Kidney (tissue), 22 donors: ENCODE measurements at places on chromosomes 6 and 20. TPM values are rescaled to one million over a fixed set of nuclear protein-coding genes. Genes with fewer than 3 reads are reported as not detected.

ADGB gene
- not detected for total RNA-seq

SNAI1 gene
- total RNA-seq: 3.7 TPM

PHACTR1 gene
- 33.6 TPM for total RNA-seq

SALL4 gene
- total RNA-seq: 0.09 TPM

SYCP2 gene
- 3.0 TPM for total RNA-seq

DNA sequence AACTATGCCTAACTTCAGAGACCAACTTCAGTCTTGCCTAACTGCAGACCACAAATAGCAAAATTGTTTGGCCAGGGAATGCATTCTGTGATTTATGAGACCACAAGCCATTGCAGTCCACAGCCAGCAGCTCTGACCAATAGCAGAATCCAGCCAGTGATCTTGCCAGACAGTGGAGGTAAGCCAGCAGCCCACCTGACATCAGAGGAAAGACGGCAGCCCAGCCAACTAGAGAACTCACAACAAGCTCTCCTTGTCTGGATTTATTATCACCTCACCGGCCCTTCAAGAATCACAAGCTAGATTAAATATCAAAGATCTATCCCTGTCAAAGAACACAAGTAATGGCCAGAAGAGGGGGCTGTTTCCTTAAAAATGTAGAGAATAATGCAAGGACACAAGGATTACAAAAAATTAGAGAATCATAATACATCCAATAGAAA lies 66.5 kb upstream of the SLC35F1 start:
- no peak overlapping the region for H3K4me3 ChIP-seq
- DNase-seq: no peak
- H3K36me3 ChIP-seq: no peaks in the 10 kb centered on the region
- no peaks in the 10 kb centered on the region for H3K27me3 ChIP-seq
- no peak overlapping the region for H3K27ac ChIP-seq

- H3K4me1 ChIP-seq: no peaks in the 10 kb centered on the region
- no peaks in the 10 kb centered on the region for H3K36me3 ChIP-seq
- H3K27me3 ChIP-seq: no peaks in the 10 kb centered on the region
- no peak overlapping the region for H3K27ac ChIP-seq
Observed at GRCh38 chr20:57458400-57459160, 66.4 kb downstream of the CTCFL start.

- no peak overlapping the region for H3K27ac ChIP-seq
- no peak overlapping the region for H3K4me3 ChIP-seq
- H3K4me1 ChIP-seq: peaks cover 14% of the 10 kb centered on the region
- peak; percentile 40 for DNase-seq
- H3K36me3 ChIP-seq: no peaks in the 10 kb centered on the region
Observed at GRCh38 chr20:21101453-21101931, 4.7 kb downstream of the LINC00237 start.

GRCh38 chr6:137159912-137160311 lies 13.5 kb downstream of the IL22RA2 start:
- no peak overlapping the region for H3K4me3 ChIP-seq
- no peak overlapping the region for H3K27ac ChIP-seq
- no peak for DNase-seq
- H3K4me1 ChIP-seq: no peaks in the 10 kb centered on the region

GRCh38 chr20:47113362-47114109 lies 218.9 kb downstream of the EYA2 start:
- DNase-seq: no peak
- no peak overlapping the region for H3K4me3 ChIP-seq
- H3K36me3 ChIP-seq: no peaks in the 10 kb centered on the region
- no peak overlapping the region for H3K27ac ChIP-seq
- no peaks in the 10 kb centered on the region for H3K27me3 ChIP-seq
- H3K4me1 ChIP-seq: no peaks in the 10 kb centered on the region

DNA sequence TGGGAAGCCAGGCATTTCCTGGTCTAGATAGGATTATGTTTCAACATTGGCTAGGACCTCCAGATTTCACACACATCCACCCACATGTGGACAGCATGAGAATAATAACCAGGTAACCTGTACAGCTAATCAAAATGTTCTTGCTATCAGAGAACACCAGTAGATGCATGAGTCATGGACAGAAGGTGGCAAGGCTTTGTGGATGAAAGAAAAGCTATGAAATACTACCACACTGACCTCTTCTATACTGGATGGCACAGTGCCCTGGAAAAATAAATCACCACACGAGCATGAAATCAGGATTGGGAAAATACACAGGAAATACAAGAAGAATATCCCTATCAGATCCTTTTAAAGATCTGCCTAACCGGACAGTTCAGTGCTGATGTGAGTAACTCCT lies 113.0 kb downstream of the GMDS start:
- peak; percentile 38 for DNase-seq
- H3K4me1 ChIP-seq: peaks cover 2% of the 10 kb centered on the region
- H3K27ac ChIP-seq: no peak overlapping the region
- no peak overlapping the region for H3K4me3 ChIP-seq
- H3K27me3 ChIP-seq: no peaks in the 10 kb centered on the region

- no peaks in the 10 kb centered on the region for H3K36me3 ChIP-seq
- peaks cover 29% of the 10 kb centered on the region for H3K4me1 ChIP-seq
- H3K4me3 ChIP-seq: no peak overlapping the region
Observed at GRCh38 chr20:19777981-19778380, 19.9 kb downstream of the RIN2 start.

DNA sequence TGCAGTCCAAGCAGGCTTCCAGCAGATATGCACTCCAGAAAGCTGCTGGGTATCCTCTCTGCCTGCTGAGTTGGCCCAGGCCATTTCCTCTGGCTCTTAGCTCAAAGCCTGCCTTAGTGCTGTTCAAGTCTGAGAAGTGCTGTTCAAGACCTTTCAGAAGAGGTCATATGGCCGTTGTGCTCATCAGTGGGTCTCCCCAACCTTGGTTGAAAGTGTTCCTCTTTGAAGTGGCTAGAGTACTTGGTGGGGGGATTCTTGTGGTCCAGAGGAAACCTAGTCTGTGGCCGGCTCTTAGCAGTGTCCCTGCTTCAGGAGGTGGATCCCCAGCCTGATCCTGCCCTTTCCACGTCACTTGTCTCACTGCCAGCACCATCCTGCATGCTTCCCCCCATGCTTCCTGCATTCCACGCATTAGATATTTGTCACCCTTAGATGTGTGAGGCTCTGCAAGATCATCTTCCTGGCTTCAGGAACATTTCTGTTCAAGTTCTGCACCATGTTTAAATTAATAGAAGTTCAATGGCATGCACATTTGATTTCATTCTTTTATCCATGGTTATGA lies 105.0 kb downstream of the FIG4 start:
- no peak overlapping the region for H3K4me3 ChIP-seq
- H3K4me1 ChIP-seq: no peaks in the 10 kb centered on the region
- DNase-seq: no peak
- no peaks in the 10 kb centered on the region for H3K27me3 ChIP-seq
- no peak overlapping the region for H3K27ac ChIP-seq

DNA sequence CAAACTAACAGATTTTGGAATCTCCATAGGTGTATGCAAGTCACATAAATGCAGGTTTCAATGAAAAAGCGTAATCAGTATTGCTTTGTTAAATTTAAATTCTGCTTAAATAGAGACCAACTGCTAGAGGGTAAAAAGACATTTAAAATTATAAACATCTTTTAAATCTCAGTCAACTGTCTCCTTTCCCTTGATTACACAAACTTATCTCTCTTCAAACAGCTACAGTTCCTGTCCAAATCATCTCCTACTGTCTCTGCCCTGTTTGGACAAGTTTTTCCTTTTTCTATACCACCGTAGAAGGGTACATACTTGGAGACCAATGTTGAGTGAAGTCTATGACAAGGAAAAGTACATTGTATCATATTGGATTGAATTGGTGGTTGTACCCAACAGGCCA lies 43.5 kb downstream of the AGPAT4 start:
- peaks cover 18% of the 10 kb centered on the region for H3K4me1 ChIP-seq
- no peak for DNase-seq
- H3K27ac ChIP-seq: no peak overlapping the region

DNA sequence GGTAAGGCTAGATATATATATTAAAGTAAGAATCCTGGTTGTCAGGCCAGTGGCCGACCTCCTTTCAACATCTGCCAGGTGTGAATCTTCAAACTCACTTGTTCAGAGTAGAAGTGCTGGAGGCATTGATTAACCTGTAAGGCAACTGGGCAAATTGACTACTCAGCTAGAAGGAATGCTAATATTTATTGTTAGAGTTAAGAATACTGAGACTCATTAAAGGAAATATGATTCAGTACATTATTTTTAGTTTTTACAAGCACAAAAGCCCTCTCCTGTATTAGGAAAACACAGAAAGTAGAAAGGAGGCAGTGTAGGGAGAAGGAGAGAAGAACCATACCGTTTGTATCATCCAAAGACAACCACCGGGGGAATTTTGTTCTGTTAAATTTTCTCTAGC lies 53.5 kb downstream of the RIPOR2 start:
- no peaks in the 10 kb centered on the region for H3K4me1 ChIP-seq
- H3K27ac ChIP-seq: no peak overlapping the region
- H3K4me3 ChIP-seq: no peak overlapping the region
- H3K27me3 ChIP-seq: no peaks in the 10 kb centered on the region
- DNase-seq: no peak

DNA sequence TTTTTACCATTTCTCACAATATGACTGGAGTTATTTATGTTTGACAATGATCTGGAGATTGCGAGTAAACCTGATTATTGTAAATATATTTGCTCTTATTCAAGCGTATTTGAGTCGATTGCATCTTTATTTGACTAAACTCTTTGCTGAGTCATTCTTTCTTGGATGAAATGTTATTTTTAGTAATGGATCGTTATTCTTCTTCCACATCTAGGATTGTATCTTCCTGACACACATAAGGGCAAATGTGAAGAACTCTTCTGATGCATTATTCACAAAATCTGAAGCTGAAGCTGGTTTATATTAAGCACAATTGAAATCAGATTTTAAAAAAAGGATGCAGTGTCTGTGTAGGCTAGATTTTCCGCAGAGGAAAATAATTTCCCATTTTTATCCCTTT lies 68.2 kb downstream of the SEL1L2 start:
- DNase-seq: no peak
- H3K4me3 ChIP-seq: no peak overlapping the region
- H3K36me3 ChIP-seq: no peaks in the 10 kb centered on the region
- no peaks in the 10 kb centered on the region for H3K4me1 ChIP-seq
- no peaks in the 10 kb centered on the region for H3K27me3 ChIP-seq

- H3K4me3 ChIP-seq: no peak within 1 kb of the TSS
- H3K27me3 ChIP-seq: no peaks in the 10 kb centered on the region
- H3K36me3 ChIP-seq: no peaks in the 10 kb centered on the region
- H3K4me1 ChIP-seq: no peaks in the 10 kb centered on the region
- no peak within 1 kb of the TSS for H3K27ac ChIP-seq
Observed at GRCh38 chr20:33217052-33217451, at the start of gene BPIFA3. TSS of gene BPIFA3 (plus strand) at chr20:33217352. CDS start at chr20:33217537, 185 bp downstream.

DNA sequence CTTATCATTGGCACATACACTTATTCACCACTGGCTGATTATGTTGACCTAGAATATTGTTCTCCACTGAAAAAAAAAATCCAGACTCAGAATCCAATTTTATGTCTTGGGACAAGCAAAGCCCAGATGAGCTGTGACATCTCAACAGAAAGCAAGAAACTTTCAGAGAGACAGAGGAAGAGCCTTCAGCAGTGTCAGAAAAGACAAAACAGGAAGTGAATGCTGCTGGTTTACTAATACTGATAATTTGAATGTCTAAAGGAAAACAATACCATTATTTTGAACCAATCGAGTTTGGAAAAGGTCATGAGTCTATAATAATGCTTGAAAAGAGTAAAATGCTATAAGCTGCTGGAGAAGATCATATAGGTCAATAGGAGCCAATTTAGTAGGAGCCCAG lies 179.8 kb upstream of the RIMS1 start:
- no peak overlapping the region for H3K4me3 ChIP-seq
- no peak overlapping the region for H3K27ac ChIP-seq
- no peak for DNase-seq

DNA sequence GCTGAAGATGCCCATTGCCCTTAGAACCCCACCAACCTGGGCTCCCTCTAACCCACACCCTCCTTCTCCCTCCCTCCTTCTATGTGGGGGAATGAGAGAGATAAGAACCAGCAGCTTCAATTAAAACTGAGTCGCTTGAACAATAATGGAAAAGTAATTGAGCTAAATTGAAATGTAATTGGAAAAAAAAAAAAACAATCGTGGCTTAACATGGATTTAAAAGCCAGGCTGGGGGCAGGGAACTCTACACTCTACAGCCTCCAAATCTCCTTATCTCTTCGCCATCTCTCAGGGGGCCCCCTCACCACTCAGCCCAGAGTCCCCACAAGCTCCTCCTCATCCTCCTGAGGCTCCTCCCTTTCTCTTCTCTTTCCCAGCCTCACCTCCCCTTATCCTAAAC lies 83.2 kb downstream of the MDGA1 start:
- H3K27me3 ChIP-seq: no peaks in the 10 kb centered on the region
- H3K4me3 ChIP-seq: no peak overlapping the region
- no peak for DNase-seq

DNA sequence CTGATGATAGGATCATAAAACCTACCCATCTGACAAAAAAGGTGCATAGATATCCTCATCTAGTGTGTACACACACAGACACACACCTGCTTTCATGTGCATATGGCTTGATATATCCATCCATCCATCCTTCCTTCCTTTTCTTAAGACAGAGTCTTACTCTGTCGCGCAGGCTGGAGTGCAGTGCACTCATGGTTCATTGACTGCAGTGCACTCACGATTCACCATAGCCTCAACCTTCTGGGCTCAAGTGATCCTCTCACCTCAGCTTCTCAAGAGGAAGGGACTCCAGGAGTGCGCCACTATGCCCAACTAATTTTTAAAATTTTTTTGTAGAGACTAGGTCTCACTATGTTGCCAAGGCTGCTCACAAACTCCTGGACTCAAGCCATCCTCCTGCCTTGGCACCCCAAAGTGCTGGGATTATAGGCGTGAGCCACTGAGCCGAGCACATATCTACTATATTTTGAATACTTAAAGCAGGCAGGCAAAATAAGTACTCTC lies 27.1 kb downstream of the ADNP start:
- H3K27ac ChIP-seq: no peak overlapping the region
- peaks cover 7% of the 10 kb centered on the region for H3K4me1 ChIP-seq
- H3K27me3 ChIP-seq: no peaks in the 10 kb centered on the region
- peaks cover 17% of the 10 kb centered on the region for H3K36me3 ChIP-seq
- no peak for DNase-seq

GRCh38 chr6:169391473-169392071 lies 137.9 kb upstream of the THBS2 start:
- no peak for DNase-seq
- no peaks in the 10 kb centered on the region for H3K27me3 ChIP-seq
- H3K4me3 ChIP-seq: no peak overlapping the region
- H3K36me3 ChIP-seq: no peaks in the 10 kb centered on the region
- H3K4me1 ChIP-seq: no peaks in the 10 kb centered on the region

GRCh38 chr6:18513253-18513798 lies 126.2 kb downstream of the RNF144B start:
- no peaks in the 10 kb centered on the region for H3K27me3 ChIP-seq
- H3K36me3 ChIP-seq: no peaks in the 10 kb centered on the region
- H3K4me3 ChIP-seq: no peak overlapping the region
- no peak for DNase-seq
- H3K4me1 ChIP-seq: no peaks in the 10 kb centered on the region

DNA sequence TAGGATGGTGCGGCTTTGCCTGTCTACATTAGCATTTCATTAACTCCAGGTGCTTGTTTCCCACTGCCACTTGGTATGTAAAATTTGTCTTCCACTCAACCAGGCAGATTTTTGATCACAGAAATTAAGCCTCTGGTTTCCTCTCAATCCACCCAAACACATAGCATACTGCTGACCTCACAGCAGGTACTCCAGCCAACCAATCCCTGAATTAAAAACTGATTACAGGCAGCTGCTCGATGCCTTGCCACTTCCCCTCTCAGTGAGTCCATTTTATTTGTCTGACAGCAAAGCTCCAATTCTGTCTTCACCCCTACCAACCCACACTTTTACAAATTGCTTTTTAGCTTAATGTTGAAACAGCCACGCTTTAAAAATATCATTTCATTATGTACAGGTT lies 95.2 kb downstream of the PLCB1 start:
- no peaks in the 10 kb centered on the region for H3K36me3 ChIP-seq
- H3K4me3 ChIP-seq: no peak overlapping the region
- DNase-seq: no peak
- no peak overlapping the region for H3K27ac ChIP-seq
